ENCODE measurements at places on chromosomes 2 and 18.

DNA sequence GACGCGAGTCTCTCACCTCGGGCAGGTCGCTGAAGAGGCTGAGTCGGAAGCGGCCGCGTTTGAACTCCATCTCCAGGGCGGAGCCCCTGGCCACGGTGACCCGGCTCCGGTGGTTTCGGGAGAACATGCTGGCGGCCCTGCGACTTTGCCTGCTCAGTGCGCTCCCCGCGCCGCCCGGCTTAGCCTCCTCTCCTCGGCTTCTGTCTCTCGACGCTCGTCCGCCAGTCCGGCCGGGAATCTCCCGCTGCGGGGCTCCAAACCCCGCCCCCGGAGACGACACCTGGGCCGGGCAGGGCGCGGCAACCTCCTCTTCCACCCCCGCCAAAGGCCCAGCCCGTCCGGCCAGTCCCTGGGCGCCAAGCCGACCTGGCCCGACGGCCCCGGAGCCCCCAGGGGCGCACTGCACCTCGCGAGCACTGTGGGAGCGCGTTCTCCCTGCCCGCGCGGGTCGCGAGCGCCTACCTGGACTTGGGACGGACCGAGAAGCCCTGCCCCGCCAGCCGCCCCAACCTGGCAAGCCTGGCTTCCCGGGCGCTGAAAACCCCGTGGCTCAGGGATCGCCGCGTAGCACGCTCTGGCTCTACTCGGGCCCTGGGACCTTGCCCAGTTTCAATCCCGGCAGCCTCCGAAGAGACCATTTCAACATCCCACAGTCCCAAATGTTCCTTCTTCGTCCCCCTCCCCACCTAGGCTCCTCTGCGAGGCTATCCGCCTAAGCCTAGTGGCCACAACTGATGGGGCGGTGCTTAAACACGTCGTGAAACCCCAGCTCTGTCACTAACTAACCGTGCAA lies at the start of gene RTKN:
Gene RTKN (minus strand): TSS at position 248 of the 793 bp plus-strand sequence. CDS start 121 bp downstream, at position 127.
- no peaks in the 10 kb centered on the region for H3K27me3 ChIP-seq
- peak within 1 kb of the TSS; percentile 69 for H3K4me3 ChIP-seq
- H3K4me1 ChIP-seq: peaks cover 29% of the 10 kb centered on the region
- peak within 1 kb of the TSS; percentile 99 for H3K27ac ChIP-seq
- H3K36me3 ChIP-seq: no peaks in the 10 kb centered on the region

DNA sequence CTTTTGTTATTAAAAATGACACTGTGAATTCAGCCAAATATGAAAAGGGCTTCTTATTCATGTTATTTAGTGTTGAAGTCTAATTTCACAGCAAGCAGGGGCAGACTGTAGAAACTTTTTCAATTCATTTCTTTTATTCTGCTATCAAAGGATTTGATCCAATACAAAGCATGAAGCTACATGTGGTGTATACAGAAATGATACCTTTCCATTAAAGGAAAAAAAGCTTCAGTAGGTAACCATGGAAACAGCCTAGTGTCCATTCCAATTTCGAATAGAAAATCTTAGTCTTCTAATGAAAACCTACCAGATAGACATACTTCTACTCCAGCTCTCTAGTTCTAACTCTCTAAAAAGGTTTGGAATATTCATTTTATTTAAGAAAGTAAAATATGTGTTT lies 276.2 kb upstream of the KCNJ3 start:
- no peaks in the 10 kb centered on the region for H3K4me1 ChIP-seq
- DNase-seq: no peak
- no peaks in the 10 kb centered on the region for H3K36me3 ChIP-seq

GRCh38 chr2:157789256-157789655 lies 86.9 kb downstream of the ACVR1 start:
- peaks cover 5% of the 10 kb centered on the region for H3K4me1 ChIP-seq
- H3K36me3 ChIP-seq: no peaks in the 10 kb centered on the region
- no peak overlapping the region for H3K4me3 ChIP-seq
- no peaks in the 10 kb centered on the region for H3K27me3 ChIP-seq

DNA sequence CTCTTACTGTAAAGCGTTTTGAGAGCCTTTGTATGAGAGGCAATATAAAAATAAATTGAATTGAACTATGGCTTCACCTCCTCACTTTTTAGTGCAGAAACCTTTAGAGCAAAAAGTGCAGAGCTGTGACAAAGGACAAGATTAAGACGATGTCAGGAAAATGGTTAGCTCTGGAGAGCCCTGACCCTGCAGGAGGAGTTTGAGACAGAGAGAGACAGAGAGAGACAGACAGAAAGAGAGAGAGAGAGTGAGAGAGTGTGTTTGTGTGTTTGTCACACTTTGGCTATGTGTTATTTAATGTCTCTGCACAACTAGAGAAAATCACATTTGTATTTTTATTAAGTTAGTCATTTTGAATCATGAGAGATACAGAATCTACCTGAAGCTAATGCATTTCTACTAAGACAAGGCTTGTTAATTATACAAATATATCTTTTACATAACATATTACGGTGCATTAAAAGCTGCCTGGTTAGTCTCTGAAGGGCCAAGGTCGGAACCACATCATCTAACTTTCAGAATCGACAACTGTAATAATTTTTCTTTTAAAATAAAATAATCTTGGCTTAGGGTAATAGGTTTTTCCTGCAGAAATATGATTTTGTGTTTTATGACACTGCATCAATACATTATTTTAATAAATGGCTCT lies 423.5 kb upstream of the ZEB2 start:
- H3K4me1 ChIP-seq: peaks cover 5% of the 10 kb centered on the region
- H3K4me3 ChIP-seq: no peak overlapping the region
- H3K36me3 ChIP-seq: no peaks in the 10 kb centered on the region

- H3K4me1 ChIP-seq: peaks cover 2% of the 10 kb centered on the region
- H3K27me3 ChIP-seq: no peaks in the 10 kb centered on the region
Measured at GRCh38 chr18:23861805-23862470, 152.6 kb upstream of the TTC39C start.

GRCh38 chr2:199315299-199316179 lies 142.2 kb downstream of the SATB2 start:
- no peaks in the 10 kb centered on the region for H3K4me1 ChIP-seq
- DNase-seq: no peak
- H3K4me3 ChIP-seq: no peak overlapping the region
- no peak overlapping the region for H3K27ac ChIP-seq
- H3K27me3 ChIP-seq: no peaks in the 10 kb centered on the region
- H3K36me3 ChIP-seq: 0 out of 2 replicates have a peak, but pooled peaks cover 6% of the 10 kb centered on the region

- no peak for DNase-seq
- no peaks in the 10 kb centered on the region for H3K27me3 ChIP-seq
- H3K4me1 ChIP-seq: no peaks in the 10 kb centered on the region
Measured at GRCh38 chr2:58572731-58573130, 331.6 kb upstream of the FANCL start.

GRCh38 chr2:181575650-181576025 lies 81.3 kb downstream of the CERKL start:
- H3K27ac ChIP-seq: no peak overlapping the region
- H3K4me3 ChIP-seq: no peak overlapping the region
- no peak for DNase-seq
- H3K27me3 ChIP-seq: no peaks in the 10 kb centered on the region
- no peaks in the 10 kb centered on the region for H3K4me1 ChIP-seq

- no peak for DNase-seq
- H3K4me1 ChIP-seq: no peaks in the 10 kb centered on the region
- H3K27me3 ChIP-seq: peaks cover 7% of the 10 kb centered on the region
- H3K27ac ChIP-seq: no peak overlapping the region
Measured at GRCh38 chr2:109417701-109418335, 195.9 kb downstream of the SEPTIN10 start.

DNA sequence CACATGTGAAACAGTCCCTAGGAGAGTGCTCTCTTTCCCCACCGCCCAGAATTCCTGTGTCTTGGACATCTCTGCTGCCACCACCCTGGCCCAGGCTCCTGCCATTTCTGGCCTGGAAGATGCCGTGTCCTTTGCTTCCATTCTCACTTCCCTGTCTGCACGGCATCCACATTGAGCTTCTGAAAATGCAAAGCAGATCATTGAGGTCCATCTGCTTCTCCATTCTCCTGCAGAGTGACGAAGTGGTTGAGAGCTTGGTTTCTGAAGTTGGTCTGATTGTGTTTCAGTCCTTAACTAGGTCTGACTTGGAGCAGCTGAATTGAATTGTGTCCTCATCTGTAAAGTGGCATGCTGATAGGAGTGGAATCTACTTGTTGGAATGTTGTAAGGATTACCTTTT lies 98.7 kb upstream of the MGAT5 start:
- H3K27me3 ChIP-seq: no peaks in the 10 kb centered on the region
- H3K4me3 ChIP-seq: no peak overlapping the region
- H3K36me3 ChIP-seq: no peaks in the 10 kb centered on the region
- no peaks in the 10 kb centered on the region for H3K4me1 ChIP-seq

GRCh38 chr18:53534695-53535094 lies 689.8 kb downstream of the MBD2 start:
- no peak overlapping the region for H3K4me3 ChIP-seq
- no peaks in the 10 kb centered on the region for H3K4me1 ChIP-seq
- DNase-seq: no peak
- H3K27ac ChIP-seq: no peak overlapping the region
- no peaks in the 10 kb centered on the region for H3K36me3 ChIP-seq
- H3K27me3 ChIP-seq: no peaks in the 10 kb centered on the region

DNA sequence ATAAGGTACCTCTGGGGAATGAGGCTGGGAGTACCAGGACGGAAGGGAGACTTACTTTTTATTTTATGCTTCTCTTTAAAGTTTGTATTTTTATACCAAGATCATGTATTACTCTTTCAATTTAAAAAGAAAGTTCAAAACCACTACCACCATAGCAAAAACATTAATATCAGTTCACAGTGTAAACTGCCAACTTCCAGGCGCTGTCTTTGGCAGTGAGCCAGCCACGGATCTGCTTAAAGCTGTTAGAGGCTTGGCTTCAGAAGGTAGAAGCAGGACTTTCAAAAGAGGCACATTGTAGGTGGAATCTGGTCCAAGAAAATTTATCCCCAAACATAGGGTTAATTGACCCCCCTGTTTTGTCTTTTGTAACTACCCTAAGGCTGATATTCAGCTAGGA lies 74.8 kb downstream of the B3GNT2 start:
- no peaks in the 10 kb centered on the region for H3K36me3 ChIP-seq
- no peak overlapping the region for H3K4me3 ChIP-seq
- H3K27me3 ChIP-seq: no peaks in the 10 kb centered on the region
- no peak overlapping the region for H3K27ac ChIP-seq

DNA sequence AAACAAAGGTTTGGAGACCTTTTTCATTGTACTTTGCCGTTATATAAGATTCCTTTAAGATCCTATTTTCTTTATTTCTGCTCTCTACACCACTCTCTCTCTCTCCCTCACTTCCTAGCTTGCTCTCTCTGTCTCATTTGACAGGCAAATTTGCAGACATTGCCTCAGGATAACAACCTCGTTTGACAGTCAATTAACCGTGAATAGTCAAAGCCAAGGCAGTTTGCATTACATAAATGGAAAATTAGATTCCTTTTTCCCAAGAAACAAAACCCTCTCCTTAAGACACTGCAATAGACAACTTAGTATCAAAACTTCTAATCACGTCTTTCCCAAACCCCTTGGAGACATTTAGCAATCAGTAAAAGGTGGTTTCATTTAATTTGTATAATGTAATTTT lies 7.4 kb downstream of the SKOR2 start:
- no peaks in the 10 kb centered on the region for H3K36me3 ChIP-seq
- H3K4me3 ChIP-seq: no peak overlapping the region
- no peak overlapping the region for H3K27ac ChIP-seq
- peaks cover 47% of the 10 kb centered on the region for H3K27me3 ChIP-seq
- DNase-seq: no peak

DNA sequence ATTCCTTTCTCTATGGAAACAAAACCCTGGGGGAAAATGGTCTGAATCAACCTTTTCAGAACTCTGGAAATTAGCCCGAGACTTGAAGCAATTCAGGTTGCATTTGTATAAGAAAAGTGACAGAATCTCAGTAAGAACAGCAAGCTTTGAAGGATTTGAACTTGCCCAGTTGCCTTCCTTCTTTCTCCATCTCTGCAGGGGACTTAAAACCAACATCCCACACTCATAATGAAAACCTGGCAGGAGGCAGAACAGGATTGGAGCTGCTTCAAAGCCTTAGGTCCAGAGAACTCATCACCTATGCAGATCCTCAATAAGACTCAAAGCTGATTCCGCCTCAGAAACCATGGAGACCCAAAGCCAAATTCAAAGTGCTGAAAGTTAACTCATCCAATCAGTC lies 790.5 kb upstream of the ID2 start:
- no peaks in the 10 kb centered on the region for H3K36me3 ChIP-seq
- peaks cover 9% of the 10 kb centered on the region for H3K27me3 ChIP-seq
- no peak overlapping the region for H3K27ac ChIP-seq
- no peak for DNase-seq

- peak within 1 kb of the TSS; percentile 26 for H3K4me3 ChIP-seq
- no peaks in the 10 kb centered on the region for H3K36me3 ChIP-seq
- H3K27ac ChIP-seq: no peak within 1 kb of the TSS
- peak; percentile 57 for DNase-seq
- H3K4me1 ChIP-seq: no peaks in the 10 kb centered on the region
Measured at GRCh38 chr2:108988796-108989713, at the start of gene EDAR. Gene EDAR, minus strand, starts transcription at chr2:108989220. Its CDS starts 58,206 bp downstream, at chr2:108931014.

DNA sequence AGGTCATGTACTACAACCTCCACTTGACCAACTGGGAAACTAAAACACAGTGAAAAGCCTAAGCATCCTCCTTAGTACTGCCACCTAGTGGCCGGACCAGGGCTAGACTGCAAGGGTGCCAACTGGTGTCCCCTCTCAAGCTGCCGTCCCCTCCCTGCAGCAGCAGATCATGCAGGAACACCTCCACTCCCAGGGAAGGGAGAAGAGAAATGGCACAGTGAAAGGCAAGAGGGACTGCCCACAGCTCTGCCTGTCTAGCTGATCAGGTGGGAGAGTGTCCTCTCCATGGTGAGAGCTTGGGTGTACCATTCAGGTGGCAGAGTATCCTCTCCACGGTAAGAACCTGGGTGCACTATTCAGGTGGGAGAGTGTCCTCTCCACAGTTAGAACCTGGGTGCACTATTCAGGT lies 78.1 kb downstream of the AAK1 start:
- H3K27ac ChIP-seq: no peak overlapping the region
- no peaks in the 10 kb centered on the region for H3K27me3 ChIP-seq
- peaks cover under 1% of the 10 kb centered on the region for H3K4me1 ChIP-seq
- no peak overlapping the region for H3K4me3 ChIP-seq

DNA sequence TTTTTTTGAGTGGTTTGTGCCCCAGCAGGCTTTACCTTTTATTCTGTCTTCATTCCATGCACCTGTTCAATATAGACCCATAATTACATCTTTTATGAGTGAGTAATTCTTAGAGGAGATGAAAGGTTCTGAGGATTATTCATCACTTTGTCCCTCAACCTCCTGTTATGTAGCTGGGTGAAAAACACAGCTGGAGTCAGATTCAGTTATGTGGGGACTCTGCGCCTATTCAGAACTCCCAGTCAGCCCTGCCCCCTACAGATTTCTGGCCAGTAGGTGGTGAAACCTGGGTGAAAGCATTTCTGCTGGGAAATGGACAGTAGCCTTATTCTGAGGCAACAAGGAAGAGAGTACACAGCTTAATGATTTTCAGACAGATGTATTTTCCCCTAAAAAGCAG lies 107.8 kb downstream of the MGAT5 start:
- H3K27me3 ChIP-seq: no peaks in the 10 kb centered on the region
- H3K4me1 ChIP-seq: peaks cover 2% of the 10 kb centered on the region
- no peaks in the 10 kb centered on the region for H3K36me3 ChIP-seq

Data from HCT116 (cell line).